Kasumi-1 (cell line): ENCODE measurements at places on chromosomes 12 and 14.

DNA sequence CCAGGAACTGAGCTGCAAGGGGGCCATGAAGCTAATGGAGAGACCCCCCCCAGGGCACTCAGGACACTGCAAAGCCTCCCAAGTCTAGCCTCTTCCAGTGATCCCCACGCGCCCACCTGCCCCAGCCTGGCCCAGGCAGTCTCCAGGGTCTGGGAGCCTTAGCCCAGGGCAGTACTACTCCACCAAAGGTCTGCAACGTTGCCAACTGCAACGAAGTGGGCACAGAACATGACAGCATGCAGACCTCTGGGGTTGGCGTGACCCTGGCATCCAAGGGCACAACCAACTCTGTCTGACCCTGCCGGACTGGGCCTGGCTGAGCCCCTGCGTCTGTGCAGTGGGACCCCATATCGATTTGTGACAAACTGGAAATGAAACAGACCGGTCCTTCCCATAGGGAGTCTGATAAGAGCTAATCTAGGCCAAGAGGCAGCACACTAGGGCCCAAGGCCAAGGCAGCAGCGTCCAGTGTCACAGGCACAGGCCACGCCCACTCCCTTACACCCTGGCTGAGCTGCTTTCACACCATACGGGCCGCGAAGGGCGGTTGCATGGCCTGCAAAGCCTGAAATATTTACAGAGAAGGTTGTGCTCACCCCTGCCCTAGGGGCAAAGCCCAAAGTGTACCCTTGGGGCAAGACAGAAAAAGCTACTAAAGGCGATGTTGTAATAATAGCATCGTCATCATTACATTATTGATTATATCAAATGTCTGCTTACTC is 76.7 kb downstream of the NCOR2 start:
- DNase-seq, result no peak

DNA sequence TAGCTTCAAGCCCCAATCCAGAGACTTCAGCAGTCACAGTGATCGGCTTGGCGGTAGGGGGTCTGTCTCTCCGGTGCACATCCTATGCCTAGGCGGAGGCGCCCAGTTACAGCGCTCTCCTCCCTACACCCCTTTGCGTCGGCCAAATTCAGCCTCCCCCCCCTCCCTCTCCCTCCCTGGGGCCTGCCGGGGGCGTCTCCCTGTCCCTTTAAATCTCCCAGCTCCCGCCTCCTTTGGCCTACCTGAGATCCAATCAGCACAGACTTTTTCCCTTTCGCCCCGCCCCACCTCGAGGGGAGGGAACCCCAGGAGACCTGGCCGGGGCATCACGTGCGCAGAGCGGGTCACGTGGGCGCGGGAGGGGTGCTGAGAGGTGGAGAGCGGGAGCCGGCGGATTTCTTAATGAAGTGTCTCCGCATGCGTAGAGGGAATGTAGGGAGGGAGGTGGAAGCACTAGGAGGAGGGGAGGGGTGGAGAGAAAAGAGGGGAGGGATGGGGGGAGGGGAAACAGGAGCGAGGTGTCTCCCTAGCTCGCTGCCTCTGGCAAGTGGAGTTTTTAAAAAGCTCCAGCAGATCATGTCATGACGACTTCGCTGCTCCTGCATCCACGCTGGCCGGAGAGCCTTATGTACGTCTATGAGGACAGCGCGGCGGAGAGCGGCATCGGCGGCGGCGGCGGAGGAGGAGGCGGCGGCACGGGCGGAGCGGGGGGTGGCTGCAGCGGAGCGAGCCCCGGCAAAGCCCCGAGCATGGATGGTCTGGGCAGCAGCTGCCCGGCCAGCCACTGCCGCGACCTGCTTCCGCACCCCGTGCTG is at the start of gene HOXC13:
HOXC13 (plus strand) TSS at position 506 of the 815 bp plus-strand sequence; CDS start at position 582, 76 bp downstream.
- DNase-seq, result no peak

DNA sequence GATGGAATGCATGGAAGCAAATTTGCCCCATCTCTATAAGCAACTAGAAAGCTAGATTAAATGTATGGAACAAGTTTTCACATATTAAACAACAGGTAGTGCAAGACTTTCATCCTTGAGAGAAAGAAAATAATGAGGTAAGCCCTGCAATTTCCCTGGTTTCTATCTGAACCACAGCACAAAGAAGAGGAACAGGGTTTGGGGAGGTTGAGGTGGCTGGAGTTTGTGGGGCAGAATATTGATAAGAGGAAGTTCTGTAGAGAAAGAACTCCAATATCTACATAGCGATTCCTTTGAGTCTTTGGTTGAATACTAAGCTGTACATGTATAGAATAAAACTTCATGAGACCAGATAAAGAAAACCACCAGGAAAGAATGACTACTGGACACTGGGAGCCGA is 96.3 kb upstream of the CCND2 start:
- peak; percentile 47 for DNase-seq

DNA sequence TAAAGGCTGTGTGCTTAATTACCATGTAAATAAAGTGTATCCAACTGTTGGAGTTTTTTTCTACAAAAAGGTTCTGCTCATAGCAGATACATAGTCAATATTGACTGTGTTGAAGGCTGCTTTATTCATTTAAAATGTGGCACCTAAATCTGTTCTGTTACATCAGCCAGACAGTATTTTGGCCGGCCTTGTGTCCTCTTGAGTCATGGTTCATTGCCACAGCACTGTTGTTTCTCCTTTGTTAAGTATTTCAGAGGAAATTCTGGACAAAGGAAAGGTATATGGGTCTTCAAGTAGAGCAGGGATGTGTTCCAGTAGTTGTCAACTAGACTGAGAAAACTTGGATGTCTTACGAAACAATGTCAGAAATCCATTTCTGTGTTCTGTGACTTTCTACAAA is 95.5 kb downstream of the SLC38A6 start:
- no peak for DNase-seq

DNA sequence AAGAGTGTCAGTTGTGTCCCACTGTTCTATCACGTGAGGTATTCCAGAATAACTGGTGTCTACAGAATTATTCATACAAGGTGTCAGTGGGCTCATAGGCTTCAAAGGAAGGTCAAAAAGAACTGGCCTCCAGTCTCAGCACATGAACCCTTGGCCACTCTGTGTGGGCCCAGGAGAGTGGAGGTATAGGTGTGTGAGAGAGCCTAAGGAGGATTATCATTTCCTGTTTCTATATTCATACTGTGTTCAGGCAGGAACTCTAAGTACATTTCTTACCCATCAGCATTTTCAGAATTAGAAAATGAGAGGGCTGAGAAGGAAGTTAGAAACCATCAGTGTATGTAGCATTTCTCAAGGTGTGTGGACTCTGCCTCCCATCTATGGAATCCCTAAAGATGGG is 87.0 kb downstream of the BTG1 start:
- no peak for DNase-seq
